ENCODE measurements at places on chromosomes 16 and 17.

DNA sequence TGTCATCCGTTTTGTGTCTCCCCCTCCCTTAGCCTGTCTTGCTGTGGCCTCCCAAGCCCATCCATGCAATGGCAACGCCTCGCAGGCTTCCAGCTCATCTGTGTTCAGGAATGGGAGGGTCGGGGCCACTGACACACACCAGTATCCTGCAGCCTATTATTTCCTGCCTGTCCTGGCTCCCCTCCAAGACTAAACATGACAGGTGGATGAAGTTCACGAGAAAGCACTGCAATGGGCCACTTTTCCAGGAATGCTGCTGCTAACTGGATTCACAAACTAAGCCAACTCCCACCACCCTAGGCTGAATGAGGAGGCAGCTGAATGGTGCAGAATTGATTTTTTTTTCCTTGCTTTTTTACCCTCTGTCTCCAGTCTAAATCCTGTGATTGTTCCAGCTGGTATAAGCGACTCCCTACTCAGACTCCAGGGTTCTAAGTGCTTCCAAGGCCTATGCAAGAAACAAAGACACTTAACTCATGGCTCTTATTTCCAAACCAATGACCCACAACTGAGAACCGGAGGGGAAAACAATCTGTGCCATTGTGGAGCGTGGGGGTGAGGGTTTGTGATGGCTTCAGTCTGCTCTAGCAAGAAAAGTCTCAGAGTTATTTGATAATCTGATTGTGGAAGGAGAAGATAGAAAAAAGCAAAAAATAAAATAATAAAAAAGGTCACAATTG is 23.3 kb downstream of the TMEM100 start:
- DNase-seq, result no peak

DNA sequence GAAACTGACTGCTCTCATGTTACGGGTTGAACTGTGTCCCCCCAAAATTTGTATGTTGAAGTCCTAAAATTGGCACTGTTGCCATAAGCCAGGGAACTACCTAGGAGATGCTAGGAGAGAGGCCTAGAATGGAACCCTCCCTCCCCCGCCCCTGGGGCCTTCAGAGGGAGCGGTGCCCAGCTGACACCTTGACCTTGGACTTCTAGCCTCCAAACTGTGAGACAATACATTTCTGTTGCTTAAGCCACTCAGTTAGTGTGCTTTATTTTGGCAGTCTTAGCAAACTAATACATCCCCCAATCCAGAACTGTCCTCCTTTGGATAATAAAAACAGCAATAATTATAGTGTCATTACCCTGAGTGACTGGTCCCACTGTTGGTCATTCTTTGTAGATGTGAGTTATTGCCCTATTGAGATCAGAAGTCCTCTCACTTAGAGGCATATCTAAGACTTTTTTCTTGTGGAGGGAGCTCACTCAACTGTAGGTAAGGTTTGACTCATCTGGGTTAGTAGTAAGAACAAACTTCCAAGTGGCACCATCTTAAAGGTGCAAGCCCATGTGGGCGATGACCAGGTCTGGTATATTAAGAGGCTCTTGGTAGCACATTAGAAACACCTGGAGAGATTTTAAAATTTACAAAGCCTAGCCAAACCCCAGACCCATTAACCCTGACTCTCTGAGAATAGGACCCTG is 93.0 kb upstream of the HLF start:
- no peak for DNase-seq

- no peak for DNase-seq
Measured at GRCh38 chr17:20197272-20197926, 188.2 kb downstream of the SPECC1 start.

DNA sequence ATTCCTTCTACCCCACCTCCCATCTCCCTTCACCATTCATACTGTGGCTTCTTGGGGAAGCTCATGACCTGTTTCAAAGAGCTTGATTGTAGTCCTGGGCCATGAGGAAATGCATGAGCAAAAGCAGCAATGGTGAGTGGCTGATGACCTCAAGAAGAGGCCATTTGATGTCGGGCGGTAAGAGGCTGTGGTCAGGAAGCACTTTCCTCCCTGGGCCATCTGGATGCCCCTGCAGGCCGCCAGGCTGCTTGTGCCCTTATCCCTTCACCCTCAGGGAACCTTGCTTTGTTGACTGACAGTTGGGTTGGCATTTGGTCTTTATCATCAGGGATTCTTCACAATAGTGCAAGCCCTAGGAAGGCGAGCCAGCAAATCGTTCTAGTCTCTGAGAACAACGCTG is 78.3 kb upstream of the TBX2 start:
- no peak for DNase-seq

- DNase-seq, result no peak
Measured at GRCh38 chr17:57530026-57530425, 215.1 kb downstream of the CCDC182 start.

DNA sequence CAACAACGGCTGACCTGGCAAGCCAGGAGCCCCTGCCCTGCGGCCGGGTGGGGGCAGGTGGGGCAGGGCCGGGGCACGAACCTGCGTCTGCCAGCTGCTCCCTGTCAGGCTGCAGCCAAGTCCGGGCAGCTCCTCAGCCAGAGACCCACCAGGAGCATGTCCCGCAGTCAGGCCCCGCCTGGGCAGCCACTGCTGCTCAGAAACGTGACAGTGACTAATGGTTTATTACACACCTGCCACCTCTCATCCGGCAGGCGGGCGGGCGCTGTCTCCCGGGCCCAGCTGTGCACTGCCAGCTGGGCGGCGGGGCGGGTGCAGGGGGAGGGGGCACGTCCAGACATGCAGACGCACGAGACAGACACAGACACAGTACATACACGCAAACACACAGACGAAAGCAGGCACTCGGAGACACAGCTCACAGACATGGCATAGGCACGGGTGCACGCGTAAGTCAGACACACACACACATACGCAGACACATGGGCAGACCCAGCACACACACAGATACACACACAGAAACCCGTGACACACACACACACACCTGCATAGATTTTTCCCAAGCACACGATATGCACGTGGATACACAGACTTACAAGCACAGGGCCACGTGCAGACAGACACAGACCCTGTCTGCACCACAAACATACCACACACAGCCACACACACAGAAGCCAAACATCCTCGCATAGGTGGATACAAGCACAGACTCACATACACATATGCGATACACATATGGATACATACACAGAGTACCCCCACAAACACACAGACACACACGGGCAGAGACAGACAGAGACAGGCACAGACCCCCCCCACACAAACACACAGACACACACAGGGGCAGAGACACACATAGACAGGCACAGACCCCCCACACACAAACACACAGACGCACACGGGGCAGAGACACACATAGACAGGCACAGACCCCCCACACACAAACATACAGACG is 248.3 kb upstream of the CIBAR2 start:
- no peak for DNase-seq

DNA sequence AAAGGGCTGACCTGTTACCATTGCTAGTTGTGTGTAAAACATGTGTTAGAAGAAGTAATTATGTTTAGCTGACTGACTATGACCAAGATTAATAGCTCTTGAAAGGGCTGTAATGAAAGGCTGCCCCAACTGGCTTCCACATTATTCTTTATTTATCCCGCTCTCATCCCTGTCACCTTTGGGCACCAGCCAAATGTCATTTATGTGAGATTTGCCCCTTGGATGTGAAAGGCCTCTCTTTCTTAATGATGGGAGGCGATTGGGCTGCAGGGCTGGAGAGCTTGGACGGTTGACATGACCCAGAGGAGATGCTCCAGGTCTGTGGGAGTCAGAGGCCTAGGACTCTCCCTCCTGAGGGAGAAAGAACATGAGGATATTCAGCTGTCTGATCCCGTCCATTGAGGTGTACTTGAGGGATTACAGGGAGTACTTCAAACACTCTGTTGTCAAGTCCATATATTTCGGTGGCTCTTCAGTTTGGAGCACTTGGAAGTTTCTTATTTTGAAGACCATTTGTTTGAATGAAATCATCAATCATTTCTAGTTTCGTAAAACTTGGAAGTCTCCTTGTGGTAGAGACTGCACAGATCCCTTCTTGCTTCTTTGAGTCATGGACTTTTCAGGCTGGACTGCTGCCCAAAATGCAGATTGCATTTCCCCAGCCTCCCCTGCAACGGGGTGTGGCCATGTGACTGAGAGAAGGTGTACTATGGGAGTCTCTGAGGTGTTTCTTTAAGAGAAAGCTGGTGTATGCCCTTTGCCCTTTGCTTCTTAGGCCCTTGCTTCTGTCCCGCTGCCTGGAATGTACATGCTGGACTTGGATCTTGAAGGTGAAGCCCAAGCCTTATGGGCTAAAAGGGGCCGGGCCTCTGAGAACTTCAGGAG is 51.3 kb downstream of the FTO start:
- no peak for DNase-seq

- DNase-seq, result no peak
Measured at GRCh38 chr17:55407641-55408566, 13.7 kb downstream of the MMD start.

DNA sequence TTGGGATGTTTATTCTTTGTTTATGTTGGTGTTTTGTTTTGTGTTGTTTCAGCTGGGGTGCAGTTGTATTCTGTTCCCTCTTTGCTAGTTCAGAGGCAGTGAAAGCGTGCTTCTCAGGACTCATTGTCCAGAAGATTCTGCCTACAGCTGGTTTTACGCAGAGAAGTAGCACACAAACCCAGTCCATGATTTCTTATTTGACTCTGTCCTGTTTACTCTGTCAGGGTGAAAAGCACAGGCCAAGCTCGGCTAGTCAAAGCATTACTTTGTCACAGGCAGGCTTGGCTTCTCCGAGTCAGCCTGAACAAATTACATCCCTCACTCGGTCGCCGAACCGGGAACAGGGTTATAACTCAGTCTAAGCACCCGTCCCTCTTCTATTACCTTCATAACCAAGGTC is 435.0 kb downstream of the MAF start:
- no peak for DNase-seq

DNA sequence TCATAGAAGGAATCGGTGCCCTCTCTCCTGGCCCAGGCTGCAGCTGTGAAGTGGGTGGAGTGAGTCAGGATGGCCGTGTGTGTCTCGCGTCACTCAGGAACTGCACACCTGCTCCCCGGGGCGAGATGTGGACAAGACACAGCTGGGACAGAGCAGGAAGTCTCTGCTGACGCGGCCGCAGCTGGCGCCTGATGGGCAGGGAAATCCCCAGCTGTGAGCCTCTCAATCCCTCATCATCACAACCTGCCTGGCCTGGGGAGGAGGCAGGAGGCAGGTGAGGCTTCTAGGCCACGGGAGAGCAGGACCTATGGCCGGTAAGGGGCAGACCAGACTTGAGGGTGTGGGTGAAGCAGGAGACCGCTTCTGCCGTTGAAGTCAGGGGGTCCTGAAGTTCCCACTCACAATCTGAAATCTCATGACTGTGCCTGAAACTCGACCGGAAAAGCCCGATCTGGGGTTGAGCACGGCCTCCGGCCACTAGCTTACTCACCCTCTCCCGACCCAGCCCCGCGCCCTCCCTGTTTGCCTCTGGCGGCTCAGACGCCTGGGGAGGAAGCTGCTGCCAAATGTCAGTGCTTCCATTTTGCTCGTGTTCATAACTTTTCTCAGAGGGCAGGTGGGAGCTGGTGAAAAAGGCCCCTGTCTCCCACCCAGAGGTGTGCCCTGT is 1.1 kb upstream of the TRPV3 start:
- DNase-seq, result no peak

DNA sequence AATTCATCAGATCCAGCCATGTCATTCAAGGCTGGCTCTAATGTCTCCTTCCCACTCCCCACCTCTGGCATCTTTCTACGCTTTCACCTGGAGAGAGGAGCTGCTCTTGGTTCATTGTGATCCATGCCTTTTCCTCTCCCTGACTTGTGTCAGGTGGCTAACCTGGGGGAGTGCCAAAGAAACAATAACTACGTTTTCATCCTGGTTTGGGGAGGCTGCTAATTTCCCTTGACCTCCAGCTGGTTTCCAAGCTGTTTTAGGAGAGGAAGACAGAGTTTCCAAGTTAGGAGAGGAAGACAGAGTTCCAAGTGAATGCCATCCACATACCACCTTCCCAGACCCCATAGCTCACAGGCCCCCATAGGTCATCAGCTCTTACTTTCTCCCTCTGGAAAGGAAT is 40.0 kb upstream of the HLF start:
- DNase-seq, result no peak

GRCh38 chr17:57545731-57546342 is 199.3 kb downstream of the CCDC182 start:
- no peak for DNase-seq

GRCh38 chr17:246226-246625 is 64.8 kb upstream of the DOC2B start:
- DNase-seq, result no peak

GRCh38 chr17:75570034-75570676 is 17.4 kb upstream of the MYO15B start:
- no peak for DNase-seq

DNA sequence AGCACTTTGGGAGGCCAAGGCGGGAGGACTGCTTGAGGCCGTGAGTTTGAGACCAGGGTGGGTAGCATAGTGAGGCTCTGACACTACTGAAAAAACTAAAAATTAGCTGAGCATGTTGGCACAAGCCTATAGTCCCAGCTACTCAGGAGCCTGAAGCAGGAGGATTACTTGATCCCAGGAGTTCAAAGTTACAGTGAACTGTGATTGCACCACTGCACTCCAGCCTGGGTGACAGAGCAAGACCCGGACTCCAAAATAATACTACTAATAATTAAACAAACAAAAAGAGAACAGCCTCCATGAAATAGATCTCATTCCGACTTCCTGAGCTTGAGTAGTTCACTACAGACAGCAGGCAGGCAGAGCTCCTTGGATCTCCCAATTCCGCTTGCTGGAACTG is 2.7 kb upstream of the RBBP6 start:
- no peak for DNase-seq
